ENCODE measurements at places on chromosomes 13 and 19.

DNA sequence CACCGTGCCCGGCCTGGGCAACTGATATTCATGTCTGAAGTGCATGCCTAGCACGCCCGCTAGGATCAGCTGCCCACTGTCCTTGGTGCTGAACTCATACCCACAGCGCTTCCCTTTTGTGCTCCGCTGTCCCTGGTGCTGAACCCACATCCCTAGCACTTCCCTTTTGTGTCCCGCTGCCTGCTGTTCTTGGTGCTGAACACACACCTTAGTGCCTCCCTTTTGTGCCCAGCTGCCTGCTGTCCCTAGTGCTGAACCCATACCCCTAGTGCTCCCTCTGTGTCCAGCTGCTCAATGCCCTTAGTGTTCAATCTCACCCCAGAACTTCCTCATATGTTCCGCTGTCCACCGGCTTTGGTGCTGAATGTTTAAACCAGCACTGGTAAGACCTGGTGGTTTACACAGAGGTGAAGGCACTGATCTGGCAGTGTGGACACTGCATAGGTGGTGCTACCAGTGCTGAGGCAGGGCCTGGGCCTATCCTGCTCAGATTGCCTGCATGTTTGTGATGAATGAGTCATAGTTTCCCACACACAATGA, 26.3 kb upstream of the SIGLEC11 start:
- DNase-seq: no peak

- peak; percentile 79 for DNase-seq
These were observed 624 bp downstream of the CTXN1 start for GRCh38 chr19:7925171-7925851.

GRCh38 chr13:48829536-48829935, 146.2 kb upstream of the FNDC3A start:
- no peak for DNase-seq

GRCh38 chr13:85675151-85675907, 123.9 kb downstream of the SLITRK6 start:
- no peak for DNase-seq

DNA sequence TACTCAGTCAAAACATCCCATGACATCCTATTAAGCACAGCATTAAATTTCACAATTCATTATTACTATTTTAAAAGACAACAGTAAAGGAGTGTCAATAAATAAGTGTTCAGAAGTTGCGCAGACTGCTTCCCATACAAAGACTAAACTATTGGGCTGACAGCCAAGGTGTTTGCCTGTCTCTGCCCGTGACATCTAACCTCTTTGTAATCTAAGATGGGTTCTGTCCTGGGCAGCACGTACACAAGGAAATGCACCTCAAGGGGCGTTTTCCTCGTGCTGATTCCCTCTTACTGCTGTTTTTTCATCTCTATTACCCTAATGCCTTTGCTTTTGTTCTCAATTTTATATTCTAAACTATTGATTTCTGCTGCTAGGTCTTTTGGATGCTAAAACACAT, 216.3 kb downstream of the NHLRC3 start:
- peak; percentile 20 for DNase-seq

DNA sequence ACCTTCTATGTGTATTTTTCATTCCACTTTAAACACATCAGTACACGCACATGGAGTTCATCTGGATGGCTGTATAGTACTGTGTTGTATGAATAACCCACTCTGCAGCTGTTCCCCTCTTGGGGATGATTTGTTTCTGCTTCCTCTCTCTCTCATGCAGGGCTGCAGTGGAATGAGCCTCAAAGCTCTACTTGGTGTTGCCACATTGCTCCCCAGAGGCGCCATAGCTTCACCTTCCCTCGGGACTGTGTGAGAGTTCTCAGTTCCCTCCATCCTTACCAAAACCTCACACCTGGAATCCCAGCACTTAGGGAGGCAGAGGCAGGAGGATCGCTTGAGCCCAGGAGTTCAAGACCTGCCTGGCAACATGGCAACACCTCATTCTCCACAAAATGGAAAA, 28.4 kb upstream of the GPR183 start:
- no peak for DNase-seq

DNA sequence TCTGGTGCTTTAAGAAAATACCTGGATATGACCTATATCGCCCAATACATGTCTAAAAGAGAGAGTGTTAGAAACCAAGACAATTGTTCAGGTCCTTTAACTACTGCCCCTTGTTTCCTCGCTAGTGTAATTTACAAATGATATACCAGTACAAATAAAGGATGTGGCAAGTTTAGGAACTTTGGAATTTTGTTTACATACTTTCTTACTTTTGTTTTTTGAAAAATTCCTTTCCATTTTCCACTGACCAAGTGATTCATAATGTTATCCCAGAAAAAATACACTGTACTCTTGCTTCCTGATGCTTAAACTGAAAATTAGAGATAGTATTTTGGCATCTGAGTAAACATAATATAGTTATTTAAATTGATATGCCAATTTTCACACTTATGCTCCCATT, 96.8 kb upstream of the CSNK1A1L start:
- no peak for DNase-seq

DNA sequence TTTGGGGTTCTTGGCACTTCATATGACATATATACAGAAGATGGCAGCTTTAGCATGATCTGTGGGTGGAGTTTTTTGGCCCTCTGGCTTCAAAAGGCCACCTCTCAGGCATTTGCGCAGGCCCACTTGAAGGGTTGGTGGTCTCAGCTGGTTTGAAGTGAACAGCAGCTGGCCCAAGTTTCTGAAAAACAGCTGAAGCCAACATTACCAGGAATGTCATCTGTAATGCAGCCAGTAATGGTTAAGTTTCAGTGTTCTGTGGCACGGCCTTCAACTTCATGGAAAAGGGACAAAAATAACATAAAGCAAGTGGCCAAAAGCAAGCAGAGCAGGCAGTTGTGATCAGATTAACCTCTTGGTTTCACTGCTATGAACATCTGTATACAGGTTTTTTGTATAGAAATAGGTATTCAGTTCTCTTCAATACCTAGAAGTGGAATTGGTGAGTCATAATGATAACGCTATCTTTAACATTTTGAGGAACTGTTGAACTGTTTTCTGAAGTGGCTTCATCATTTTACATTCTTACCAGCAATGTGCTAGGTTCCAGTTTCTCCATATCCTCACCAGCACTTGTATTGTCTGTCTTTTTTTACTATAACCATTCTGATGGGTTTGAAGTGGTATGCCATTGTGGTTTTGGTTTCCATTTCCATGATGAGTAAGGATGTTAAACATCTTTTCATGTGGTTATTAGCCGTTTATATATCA, 245.4 kb downstream of the SHISA2 start:
- DNase-seq: no peak

GRCh38 chr13:98405107-98405571, 171.8 kb downstream of the STK24 start:
- DNase-seq: peak; percentile 60

Measured in NCI-H1105 (cell line).